ENCODE measurements at places on chromosomes 2 and 18. TPM values are rescaled to one million over a fixed set of nuclear protein-coding genes. Genes with fewer than 3 reads are reported as not detected.

DNA sequence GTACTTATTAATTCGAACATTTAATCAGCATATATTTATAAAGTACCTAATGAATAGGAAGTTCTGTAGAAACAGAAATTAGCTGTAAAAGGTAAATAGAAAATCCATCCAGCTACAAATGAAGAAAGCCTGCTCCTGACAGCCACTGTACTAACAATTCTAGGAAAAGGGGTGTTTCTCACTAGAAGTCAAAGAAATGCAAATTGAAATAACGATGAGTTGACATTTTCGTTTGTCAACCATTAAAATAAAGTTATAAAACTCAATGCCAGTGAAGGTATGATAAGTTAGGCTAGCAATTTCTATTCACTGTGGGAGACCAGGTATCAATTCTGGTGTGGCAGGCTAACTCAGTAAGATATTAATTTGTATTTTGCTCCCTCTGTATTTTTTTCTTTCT is 198.0 kb downstream of the ARL4C start:
- no peak for DNase-seq

Gene CDK5R2
- total RNA-seq = not detected

DNA sequence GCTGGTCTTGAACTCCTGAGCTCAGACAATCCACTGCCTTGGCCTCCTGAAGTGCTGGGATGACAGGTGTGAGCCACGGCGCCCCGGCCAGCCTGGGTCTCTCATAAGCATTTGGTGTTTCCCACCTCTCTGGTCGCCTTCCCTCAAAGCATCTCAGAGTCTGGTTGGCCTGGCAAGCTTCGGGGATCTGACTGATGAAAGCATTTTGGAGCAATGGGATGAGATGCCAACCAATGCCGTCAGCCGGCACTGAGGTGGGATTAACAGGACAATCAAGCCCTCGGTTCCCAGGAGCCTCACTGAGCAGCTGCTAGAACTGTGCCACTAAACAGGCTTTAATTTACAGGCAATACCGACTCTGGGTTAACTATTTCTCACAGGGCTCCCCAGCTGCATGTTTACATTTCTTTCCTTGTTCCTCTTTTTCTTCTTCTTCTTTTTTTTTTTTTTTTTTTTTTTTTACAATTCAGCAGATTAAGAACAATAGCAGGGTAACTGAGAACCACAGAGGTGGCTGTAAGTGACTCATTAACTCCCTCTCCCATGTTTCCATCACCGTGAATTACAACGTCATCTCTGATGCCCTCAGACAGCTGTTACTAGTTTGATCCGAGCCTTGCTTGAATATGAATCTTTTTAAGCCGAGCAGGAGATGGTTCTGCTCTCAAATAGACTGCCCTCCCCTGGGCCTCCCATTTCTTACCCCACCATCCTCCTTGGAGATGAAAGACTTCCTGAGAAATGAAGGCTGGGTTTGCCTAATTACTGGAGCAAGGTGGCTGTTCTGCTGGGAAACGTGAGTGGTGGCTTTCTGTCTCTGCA is 37.9 kb downstream of the ODC1 start:
- no peak for DNase-seq

GRCh38 chr18:54880395-54881105 is 52.3 kb downstream of the RAB27B start:
- peak; percentile 3 for DNase-seq

- DNase-seq = peak; percentile 57
These were observed 7.2 kb downstream of the SLC66A2 start for GRCh38 chr18:79944126-79944731.

Gene FAP
- 1.2 TPM for total RNA-seq

Gene SLC19A3
- 1.6 TPM for total RNA-seq

All from MG63 (cell line).